ENCODE measurements at places on chromosomes 6 and 20.

DNA sequence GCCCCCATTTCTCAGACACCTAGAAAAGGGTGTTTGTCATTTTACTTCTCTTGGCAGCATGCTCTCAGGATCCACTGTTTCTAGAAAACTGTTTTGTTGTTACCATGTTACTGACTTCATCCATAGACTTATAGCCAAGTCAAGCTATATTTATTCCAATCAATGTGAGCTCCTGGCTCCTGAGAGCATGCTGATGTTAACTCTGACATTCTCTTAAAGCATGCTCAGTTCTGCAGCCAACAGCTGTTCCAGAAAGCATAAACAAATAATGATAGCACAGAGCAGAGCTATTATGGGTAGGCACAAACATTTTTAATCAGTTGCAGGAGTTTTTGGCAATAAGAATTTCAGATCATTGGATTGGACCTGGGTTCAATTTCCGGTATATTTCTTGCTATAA, 92.4 kb upstream of the CEP85L start:
- no peak for DNase-seq

- DNase-seq, result no peak
These were observed 82.7 kb upstream of the DUSP22 start for GRCh38 chr6:209432-210103.

DNA sequence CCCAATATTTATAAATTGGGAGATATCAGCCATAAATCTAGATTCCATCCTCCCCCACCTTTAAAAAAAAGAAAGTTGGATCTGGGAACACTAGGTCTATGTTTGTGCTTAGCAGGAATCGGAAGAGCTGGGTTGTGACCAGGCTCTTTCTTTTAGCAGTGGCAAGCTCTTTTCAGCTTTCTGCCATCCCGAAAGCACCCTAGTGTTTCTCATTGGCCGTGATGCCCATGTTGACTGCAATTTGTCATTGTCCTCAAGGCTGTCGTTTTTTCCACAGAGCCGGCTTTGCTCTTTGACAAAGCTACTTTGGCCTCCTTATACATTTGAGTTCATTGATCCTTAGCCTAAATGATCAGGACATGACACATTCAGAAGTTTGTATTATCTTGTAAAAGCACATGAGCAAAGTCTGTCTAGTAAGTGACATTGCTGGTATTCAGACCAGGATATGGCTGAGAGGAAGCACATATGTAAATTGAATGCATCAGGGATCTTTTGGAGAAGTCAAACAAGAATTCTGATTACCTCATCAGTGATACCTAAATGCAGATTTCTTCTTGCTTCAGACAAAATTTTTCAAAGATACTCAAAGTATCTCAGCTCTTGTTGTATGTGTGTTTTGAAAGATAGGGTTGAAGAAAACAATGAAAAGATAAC, 50.1 kb downstream of the CARMIL1 start:
- DNase-seq, result no peak

- DNase-seq, result no peak
These were observed 85.6 kb downstream of the BFSP1 start for GRCh38 chr20:17445543-17445942.

DNA sequence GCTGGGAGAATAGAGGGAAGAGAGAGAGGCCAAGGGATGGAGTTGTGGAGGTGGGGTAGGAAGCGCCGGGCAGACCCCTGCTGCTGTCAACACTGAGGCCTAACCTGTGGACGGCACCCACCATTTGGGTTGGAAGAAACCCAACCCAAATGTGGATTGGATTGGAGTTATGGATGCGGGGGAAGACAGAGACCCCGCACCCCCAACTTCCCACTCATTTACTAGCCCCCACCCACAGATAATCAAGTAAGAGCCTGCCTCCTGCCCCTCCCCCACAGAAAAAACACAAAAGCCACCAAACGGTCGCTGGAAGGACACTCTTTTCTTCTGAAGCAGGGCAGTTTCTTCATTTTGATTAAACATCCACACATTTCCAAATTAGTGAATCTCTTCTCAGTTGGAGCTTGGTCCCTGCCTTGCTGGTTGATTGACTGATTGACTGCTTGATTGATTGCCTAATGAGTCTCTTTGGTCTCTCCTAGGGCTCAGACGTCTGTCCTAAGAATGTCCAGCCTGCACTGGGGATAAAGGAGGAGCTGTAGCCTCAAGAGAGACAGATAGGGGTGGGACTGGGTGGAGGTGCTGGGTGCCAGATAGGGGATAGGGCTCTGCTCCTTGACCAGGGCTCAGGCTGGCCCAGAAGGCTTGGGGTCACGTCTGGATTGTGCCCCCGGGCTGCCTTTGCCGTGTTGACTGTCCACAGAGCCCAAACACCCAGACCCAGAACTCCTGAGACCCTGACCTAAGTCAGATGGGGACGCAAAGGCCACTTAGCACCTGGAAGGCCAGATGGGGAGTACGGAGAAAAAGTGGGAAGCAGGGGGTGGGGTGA, 74.9 kb upstream of the FOXP4 start:
- no peak for DNase-seq

- no peak for DNase-seq
These were observed 146.9 kb downstream of the PHACTR3 start for GRCh38 chr20:59751075-59751711.

- no peak for DNase-seq
These were observed 62.5 kb upstream of the IYD start for GRCh38 chr6:150306290-150306689.

DNA sequence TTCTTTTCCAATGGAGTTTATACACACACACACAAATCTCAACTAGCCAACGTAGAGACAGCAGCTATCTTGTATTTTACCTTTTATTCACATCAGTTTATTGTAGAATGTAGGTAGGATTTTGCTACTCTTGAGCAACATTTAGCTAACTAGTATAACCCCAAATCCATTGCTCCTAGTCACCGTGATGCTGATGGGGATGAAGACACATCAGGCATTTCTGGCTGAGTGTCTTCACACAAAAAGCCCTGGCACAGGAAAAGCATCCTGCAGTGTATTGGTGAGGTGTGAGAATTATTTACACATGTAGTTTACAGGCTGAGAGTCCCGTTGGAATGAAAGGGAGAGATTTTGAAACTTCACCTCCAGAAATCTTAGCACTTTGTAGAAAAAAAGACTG, 65.9 kb upstream of the FBXL4 start:
- no peak for DNase-seq

Measured in stimulated activated CD8-positive, alpha-beta memory T cell treated with anti-CD3 and anti-CD28 coated beads, Interleukin-15, amount 100 ng/mL, for 24 hours (primary cell).